CD4-positive, alpha-beta T cell treated with Interleukin-10 for 1 hour (primary cell): ENCODE measurements at places on chromosomes 13 and 19.
A peak's percentile ranks its signal among the peaks of the same experiment; 100 is the strongest.

- DNase-seq = no peak
These were observed 227.8 kb downstream of the LACC1 start for GRCh38 chr13:44107357-44108121.

- no peak for DNase-seq
These were observed 174.4 kb downstream of the DCT start for GRCh38 chr13:94305033-94305432.

GRCh38 chr19:13747098-13747453, 17.2 kb upstream of the MRI1 start:
- no peak for DNase-seq

GRCh38 chr19:38650911-38651584, 3.6 kb downstream of the ACTN4 start:
- no peak for DNase-seq

DNA sequence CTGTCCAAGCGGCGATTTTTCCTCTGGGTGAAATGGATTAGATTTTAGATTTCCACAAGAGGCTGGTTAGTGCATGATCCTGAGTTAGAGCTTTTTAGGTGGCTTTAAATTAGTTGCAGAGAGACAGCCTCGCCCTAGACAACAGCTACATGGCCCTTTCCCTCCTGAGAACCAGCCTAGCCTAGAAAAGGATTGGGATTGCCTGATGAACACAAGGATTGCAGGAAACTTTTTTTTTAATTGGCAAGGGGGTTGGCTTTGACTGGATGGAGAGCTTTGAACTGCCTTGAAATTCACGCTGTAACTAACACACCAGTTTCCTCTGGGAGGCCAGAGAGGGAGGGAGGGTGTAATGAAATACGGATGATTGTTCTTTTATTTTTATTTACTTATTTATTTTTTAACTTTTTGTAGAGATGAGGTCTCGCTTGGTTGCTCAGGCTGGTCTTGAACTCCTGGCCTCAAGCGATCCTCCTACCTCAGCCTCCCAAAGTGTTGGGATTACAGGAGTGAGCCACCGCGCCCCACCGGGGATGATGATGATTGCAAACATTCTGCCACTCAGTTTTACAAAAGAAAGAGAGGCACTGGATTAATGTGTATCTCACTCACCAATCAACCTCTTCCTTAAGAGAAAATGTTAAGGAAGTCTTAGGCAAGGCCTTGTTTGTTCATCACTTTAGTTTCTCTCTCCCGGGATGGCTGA, 1.9 kb downstream of the LDLR start:
- DNase-seq = no peak

DNA sequence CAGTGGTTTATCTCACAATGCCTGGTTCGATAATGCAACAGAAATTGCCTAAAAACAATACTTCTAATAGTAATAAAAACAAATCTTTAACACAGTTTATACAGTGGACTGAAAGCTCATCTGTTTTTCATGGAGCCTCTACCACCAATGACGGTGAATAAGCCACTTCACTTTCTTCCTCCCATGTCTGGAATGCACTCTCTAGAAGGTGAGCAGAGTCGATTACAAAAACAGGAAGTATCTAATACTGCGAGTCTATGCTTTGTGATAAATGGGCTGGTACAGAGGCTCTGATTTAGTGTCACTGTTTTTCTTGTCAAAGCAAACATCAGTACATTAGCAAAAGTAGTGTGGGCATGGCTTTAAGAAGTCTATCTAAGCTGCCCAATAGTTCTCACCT, 1348.6 kb upstream of the SLC10A2 start:
- DNase-seq = no peak

DNA sequence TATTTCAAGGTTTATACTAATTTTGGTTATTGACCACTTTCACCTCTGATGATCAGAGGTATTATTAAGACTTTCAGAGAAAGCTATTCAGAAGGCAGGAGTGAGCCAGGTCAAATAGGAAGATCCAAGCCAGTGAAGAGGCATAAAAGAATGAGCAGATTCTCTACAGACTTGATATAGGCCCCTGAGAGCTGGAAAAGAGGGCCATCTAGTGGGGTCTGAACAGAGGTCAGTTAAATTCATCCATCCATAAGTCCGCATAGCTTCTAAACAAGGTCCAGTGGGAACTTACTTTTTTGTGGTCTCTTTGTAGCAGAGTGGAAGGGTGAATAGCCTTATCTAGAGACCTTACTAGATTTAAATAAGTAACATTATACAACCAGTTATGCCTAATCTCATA, 126.6 kb upstream of the UFM1 start:
- DNase-seq = no peak

GRCh38 chr13:49110122-49110912, 109.8 kb upstream of the MLNR start:
- DNase-seq = peak; percentile 81

DNA sequence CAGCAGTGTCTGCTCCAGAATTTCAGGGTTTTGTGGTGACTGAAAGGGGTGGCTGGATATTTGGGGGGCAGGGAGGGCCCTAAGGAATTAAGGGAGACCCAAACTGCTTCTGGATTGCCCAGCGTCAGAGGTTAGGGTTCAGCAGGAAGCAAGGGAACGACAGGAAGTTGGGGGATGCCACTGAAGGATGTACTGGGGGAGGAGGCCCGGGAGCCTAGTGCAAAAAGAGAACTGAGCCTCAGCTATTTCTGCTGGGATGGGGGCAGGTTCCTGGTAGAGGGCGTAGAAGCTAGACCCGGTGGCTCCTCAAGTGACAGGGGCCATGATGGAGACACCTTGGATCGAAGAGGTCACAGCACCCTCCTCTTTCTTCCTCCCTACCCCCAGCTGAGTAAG, 1.1 kb downstream of the CYP2S1 start:
- no peak for DNase-seq

GRCh38 chr13:27533155-27533643, 82.8 kb upstream of the MTIF3 start:
- DNase-seq = peak; percentile 41

DNA sequence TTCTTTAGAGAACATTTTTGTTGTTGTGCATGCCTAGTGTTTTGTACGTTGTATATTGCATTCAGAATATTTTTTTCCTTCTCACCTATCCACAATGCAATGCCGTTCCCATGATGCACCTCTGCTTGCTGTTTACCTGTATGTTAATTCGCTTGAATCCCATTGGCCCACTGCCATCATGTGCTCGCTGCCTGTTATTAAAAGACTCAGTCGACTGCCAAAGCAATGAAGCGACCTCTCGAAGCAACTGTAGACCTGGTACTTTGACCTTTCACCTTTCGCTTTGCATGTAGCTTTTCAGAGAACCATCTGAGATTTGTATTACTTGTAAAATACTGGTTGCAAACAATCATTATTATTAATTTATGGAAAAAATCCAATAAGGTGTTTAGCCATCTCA, 77.4 kb upstream of the RAP2A start:
- no peak for DNase-seq

DNA sequence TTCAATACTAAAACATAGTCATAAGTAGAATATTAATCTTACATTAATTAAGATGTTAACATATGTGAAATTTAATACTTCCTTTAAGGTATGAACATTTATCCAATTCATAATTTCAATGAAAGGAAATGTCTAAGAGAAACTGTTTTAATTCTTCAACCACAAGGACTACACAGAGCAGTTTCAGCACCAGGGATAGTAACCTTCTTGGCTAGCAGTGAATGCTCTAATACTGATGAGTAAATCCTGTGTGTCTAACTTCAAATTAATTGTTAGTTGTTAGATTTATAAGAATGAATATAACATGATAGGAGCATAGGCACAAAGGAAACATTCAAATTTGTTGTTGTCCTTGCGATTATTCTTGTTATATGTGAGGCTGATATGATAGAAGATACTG, 15.6 kb upstream of the NBEA start:
- DNase-seq = no peak

DNA sequence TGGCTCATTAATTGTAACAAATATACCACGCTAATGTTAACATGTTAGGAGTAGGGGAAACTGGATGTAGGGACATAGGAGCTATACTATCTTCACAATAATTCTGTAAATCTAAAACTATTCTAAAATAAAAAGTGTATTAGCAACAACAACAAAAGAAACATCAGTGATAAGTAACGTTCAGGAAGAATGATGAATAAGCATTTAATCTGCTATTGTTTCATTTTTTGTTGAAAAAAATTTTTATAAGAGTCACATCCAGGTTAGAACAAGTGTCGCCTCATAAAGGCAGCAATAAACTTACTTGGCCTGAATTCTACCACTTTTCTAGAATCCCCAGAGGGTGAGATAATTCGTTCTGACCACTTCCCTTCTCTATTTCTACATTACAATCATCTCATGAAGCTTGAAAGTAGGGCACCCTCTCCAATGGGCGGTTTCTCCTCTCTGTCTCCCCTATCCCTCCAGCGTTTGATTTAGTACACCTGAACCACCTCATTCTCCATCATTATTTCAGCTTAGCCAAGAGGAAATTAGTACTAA, 253.1 kb upstream of the IPO5 start:
- DNase-seq = no peak

GRCh38 chr19:48244281-48244680, 11.4 kb downstream of the CARD8 start:
- peak; percentile 64 for DNase-seq

GRCh38 chr13:89363144-89363543, 1692.0 kb downstream of the SLITRK5 start:
- no peak for DNase-seq

GRCh38 chr19:16940626-16941025, 51.8 kb downstream of the F2RL3 start:
- DNase-seq = no peak

- peak; percentile 33 for DNase-seq
These were observed 3.2 kb downstream of the GTF3A start for GRCh38 chr13:27427641-27428040.

GRCh38 chr19:34260771-34261173, 6.4 kb downstream of the GARRE1 start:
- no peak for DNase-seq

GRCh38 chr19:1123885-1124677, 20.3 kb downstream of the GPX4 start:
- DNase-seq = no peak

DNA sequence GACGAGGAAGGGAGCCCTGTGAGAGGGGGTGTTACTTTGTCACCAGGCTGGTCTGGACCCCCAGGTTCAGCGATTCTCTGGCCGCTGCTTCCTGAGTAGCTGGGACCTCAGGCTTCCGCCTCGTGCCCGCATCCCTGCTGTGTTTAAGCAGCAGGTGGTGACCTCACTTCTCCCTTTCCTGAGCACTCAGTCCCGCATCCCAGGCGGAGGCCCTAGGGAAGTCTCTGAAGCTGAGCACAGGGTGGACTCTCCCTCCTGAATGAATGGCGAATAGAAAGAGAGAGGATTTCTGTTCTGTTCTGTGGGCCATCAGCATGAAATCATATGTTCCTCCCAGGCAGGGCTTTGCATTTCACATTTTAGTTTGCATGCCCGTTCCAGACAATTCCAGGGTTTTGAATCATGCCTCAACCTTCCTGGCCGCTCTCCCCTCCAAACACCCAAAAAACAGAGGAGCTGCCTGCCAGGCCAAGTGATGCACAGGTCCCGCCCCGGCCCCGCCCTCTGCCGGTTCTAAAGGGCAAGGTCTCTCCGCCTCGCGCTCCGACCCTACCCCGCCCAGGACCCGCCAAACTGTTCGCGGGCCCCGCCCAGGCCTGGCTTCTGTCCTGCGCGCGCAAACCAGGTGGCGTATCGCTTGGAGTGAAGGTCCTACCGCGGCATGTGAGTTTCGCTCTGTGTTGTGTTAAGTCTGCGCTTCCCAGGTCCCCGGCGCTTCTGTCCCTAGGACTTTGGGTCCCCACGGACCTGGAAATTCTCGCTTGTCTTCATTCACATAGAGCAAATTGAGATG, 35.1 kb upstream of the ZNF808 start:
- peak; percentile 3 for DNase-seq

GRCh38 chr13:36891752-36892151, 28.3 kb downstream of the SMAD9 start:
- no peak for DNase-seq

DNA sequence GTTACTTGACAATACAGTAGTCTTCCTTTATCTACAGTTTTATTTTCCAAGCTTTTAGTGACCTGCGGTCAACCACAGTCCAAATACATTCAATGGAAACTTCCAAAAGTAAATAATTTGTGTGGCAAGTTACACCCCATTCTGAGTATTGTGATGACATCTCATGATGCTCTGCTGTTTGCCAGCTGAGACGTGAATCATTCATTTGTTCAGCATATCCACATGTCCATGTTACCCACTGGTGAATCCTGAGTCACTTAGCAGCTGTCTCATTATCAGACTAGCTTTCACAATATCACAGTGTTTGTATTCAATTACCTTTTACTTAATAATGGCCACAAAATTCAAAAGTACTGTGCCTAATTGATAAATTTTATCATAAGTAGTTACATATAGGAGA, 179.8 kb downstream of the PRR20E start:
- DNase-seq = no peak

DNA sequence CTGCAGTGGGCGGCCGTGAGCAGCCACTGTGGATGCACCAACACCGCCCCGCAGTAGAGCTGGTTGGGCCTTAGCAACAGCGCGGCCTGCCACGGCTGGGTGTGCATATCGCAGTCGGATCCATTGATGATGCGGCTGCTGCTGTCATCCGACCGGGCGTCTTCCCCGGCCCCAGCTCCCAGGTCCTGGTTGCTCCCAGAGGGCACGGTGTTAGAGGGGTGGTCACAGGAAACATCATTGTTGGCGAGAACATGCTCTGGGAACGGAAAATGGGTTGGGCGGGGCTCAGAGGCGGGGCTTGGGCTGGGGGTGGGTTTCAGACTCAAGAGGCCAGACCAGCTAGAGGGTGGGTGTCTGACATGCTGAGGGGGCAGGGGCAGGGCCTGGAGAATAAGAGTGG, 3.0 kb downstream of the KLK5 start:
- DNase-seq = no peak

GRCh38 chr19:1045247-1045603, 5.3 kb downstream of the ABCA7 start:
- DNase-seq = peak; percentile 83

GRCh38 chr19:13993590-13994300, 12.4 kb downstream of the RFX1 start:
- peak; percentile 16 for DNase-seq

DNA sequence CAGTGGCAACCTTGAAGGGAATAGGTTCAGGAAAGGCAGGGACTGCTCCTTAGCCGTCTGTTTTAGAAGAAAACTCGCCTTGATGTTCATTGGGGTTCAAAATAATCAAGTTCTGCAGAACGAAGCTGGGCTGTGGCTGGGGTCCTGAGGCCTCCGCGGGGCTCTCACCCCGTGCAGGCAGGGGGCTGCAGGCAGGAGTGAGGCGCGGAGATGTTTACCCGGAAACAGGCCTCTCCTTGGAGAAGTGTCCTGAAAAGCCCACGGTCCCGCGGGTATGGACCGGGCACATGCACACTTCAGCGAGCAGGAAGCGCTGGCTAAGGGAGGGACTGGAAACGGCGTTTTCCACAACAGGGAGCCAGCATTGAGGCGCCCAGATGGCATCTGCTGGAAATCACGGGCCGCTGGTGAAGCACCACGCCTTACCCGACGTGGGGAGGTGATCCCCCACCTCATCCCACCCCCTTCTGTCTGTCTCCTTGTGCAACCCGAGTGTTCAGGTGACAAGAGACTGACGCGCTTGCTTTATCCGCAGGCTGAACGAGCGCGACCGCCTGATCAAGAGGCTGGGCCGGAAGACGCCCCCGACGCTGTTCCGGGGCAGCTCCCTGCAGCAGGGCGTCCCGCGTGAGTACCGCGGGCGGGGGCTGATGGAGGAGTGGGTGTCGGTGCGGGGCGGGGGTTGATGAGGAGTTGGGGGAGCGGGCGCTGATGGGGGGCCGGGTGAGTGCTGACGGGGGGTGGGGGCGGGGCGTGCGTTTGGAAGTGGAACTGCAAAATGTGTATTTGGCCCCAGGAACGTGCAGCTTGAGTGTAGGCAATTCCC, 39.6 kb downstream of the SHISA2 start:
- peak; percentile 60 for DNase-seq

- DNase-seq = no peak
These were observed 332 bp downstream of the IRGQ start for GRCh38 chr19:43595605-43595998.
